ENCODE measurements at places on chromosomes 11 and 22.
A peak's percentile ranks its signal among the peaks of the same experiment; 100 is the strongest.

DNA sequence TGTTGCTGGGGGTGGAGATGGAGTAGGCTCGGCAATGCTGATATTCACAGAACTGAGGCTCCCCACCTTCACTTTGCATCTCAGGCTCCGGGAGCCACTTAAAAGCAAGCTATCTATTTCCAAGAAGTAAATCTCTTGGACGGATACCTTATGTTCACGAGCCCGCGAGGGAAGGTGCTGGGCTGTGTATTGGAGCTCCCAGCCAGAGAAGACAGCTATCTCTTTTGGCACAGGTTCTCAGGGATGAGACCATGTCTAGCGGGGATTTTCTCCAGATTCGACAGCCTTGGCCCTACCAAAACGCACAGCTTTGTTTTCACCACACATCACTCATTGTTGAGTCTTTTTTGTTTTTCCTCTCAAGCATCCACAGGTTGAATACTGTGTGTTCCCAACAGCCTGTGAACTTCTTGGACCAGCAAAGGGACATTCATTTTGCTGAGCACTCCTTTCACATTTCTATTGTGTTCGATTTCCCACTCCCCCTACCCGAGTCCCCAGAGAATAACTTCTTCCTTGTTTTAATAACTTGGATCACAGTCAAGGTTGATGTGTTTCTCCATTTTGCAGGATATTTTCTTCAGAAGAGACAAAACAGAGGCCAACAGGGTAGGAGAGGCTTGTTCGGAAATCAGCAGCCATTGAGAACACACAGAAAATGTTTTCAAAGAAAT, 23.3 kb downstream of the WT1 start:
- no peak for DNase-seq

- DNase-seq, result no peak
Observed at GRCh38 chr11:127074151-127074761, 73.7 kb upstream of the KIRREL3 start.

GRCh38 chr11:32068134-32068870, 22.6 kb upstream of the RCN1 start:
- DNase-seq, result no peak

GRCh38 chr11:88307749-88308425, 29.6 kb downstream of the CTSC start:
- DNase-seq, result no peak

GRCh38 chr22:18975434-18976196, 39.5 kb upstream of the PRODH start:
- DNase-seq, result no peak

- no peak for DNase-seq
Observed at GRCh38 chr22:43823353-43823908, 11.3 kb upstream of the EFCAB6 start.

DNA sequence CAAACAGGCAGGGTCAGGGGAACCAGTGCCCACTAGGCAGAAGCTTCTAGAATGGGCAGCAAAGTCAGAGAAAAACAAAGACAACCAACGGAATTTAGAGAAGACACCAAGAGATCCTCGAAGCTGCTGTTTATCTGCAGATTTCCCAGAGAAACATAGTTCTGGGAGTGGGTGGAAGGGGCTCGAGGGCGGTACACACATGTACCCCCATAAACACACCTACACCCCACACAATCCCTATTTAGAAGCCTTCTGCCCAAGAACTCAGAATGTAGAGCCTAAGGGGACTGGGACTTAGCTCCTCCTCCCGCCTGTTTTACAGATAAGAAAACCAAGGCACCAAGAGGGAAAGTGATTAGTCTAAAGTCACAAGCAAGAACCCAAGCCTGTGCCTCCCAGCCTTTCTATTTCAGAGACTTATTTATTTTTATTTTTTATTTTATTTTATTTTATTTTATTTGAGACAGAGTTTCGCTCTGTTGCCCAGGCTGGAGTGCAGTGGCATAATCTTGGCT, 6.4 kb downstream of the NPTXR start:
- DNase-seq, result no peak

DNA sequence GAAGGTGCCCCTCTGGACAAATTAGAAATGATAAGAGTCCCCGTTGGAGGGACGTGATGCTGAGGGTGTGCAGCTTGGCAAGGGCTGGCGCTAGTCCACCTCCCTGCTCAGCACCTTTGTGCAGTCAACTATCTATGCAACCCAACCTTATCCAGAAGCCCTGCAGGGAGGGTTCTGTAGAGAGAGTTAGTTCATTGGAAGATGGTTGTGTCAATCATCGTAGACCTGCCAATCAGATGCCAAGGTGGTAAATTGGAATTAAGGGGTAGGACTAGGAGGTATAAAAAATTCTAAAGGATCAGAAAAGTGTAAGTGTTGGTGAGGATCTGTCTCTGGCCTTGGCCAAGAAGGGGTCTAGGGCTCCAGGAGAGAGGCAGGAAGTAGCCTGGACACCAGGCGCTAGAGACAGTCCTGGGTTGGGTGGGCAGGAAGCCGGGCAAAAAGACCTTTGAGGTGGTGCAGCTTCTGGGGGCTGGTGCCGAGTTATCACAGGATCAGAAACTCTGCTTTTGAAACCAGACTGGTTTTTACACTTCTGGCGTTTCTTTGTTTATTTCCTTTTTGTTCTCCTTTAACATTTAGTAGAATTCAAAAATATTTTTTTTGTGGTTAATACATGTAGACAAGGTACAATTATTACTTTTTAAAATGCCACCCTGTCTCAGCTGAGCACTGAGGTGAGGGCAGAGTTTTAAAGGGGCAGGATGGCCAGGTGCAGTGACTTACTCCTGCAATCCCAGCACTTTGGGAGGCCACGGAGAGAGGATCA, 1.6 kb downstream of the C1QTNF6 start:
- peak; percentile 41 for DNase-seq

DNA sequence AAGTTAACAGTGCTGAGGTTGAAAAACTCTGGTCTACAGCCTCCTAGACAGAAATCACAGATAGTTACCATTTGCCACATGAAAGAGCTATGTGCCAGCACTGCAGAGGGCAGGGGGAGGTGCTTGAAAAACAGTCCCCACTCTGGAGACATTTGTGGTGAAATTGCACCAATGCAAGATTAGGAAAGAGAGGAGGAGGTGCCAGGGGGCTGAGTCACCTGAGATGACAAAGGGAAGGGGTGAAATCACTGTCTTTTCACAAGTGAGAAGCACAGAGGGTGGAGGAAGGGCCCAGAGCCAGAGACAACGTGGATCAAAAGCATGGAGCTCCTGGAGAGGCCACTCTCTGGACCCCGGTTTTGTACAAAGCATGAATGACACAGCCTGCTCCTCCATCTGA, 196.3 kb downstream of the BUD13 start:
- no peak for DNase-seq

- no peak for DNase-seq
Observed at GRCh38 chr22:35739931-35740380, 22.3 kb downstream of the APOL5 start.

GRCh38 chr11:85643191-85643614, 4.6 kb upstream of the TMEM126A start:
- DNase-seq, result no peak

GRCh38 chr11:36392196-36392595, 96.1 kb downstream of the PRR5L start:
- no peak for DNase-seq

DNA sequence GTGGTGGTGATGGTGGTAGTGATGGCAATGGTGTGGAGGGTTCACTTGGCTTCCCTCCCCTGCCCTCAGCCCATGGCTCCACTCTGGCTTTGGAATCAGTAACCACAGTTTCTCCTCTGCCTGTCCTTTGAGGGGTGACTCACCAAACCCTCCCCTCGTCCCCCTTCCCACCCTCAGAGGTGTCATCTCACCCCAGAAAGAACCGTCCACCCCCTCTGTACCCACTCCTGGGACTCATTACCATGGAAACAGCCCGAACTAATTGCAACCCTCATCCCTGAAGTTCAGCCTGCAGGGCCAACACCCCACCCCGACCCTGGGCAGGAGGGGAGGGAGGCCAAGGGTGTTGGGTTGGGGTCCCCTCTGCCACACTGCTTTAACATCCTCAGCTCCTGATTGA, 26.6 kb downstream of the PHLDB1 start:
- no peak for DNase-seq

- DNase-seq, result no peak
Observed at GRCh38 chr11:21385669-21386440, 716.5 kb downstream of the NELL1 start.

- DNase-seq, result no peak
Observed at GRCh38 chr11:8988329-8989234, 15.2 kb downstream of the NRIP3 start.

DNA sequence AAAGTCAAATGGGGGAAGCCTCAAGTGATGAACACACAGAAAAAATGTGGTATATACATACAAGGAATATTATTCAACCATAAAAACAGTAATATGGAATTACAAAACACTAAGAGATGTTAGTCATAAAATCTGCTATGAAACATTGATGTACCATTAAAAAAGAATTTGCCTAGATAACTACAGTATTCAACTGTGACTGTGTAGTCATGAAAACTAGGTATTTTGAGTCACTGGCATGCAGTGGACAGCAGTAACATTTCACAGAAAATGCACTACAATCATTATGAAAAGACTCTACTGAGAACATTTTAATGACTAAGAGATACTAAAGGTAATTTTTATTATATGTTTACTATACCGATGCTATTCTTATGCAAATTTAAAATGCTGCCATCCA, 11.7 kb downstream of the ZNF195 start:
- no peak for DNase-seq

GRCh38 chr22:24894998-24895397, 51.5 kb downstream of the LHFPL7 start:
- DNase-seq, result no peak

DNA sequence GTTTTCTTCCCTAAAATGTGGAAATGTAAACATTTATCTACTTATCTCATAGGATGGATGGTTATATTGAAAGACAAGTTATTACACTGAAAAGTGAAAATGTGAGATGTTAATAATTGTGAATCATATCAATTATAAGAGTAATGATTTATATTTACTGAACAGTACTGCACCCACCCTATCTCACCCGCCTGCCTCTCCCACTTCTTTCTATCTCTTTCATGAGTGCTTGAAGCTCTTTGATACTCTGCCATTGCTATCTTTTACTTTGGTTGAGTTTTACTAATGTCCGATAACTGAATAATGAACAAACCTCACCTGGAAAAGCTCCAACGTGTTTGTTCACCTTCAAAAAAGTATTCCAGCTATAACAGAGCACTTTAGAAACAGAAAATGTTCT, 263.0 kb upstream of the UBASH3B start:
- no peak for DNase-seq

DNA sequence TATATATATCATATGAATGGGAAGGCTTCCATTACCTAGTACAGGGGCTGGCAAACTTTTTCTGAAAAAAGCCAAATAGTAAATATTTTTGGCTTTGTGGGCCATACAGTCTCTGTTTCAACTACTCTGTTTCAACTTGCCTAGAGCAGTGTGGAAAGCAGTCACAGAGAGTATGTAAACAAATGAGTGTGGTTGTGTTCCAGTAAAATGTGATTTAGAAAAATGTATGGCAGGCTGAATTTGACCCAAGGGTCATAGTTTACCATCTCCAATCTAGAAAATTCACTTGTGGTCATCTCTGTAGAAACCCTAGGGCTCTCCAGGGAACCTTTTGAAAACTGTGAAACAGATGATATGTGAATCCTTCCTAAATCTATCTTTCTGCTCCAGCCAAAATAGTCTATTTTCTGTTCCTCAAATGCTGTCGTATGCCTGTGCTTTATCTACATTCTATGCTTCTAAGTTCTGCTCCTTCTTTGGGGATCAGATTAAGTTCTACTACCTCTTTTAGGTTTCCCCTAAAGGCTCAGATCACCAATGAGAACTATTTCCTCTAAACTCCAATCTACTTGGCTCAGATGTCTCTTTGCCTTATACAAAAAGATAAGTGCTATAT, 356.2 kb downstream of the METTL15 start:
- no peak for DNase-seq

- DNase-seq, result no peak
Observed at GRCh38 chr11:132346558-132347148, 976.2 kb downstream of the NTM start.

- DNase-seq, result no peak
Observed at GRCh38 chr11:76617553-76618265, 52.8 kb downstream of the LRRC32 start.

DNA sequence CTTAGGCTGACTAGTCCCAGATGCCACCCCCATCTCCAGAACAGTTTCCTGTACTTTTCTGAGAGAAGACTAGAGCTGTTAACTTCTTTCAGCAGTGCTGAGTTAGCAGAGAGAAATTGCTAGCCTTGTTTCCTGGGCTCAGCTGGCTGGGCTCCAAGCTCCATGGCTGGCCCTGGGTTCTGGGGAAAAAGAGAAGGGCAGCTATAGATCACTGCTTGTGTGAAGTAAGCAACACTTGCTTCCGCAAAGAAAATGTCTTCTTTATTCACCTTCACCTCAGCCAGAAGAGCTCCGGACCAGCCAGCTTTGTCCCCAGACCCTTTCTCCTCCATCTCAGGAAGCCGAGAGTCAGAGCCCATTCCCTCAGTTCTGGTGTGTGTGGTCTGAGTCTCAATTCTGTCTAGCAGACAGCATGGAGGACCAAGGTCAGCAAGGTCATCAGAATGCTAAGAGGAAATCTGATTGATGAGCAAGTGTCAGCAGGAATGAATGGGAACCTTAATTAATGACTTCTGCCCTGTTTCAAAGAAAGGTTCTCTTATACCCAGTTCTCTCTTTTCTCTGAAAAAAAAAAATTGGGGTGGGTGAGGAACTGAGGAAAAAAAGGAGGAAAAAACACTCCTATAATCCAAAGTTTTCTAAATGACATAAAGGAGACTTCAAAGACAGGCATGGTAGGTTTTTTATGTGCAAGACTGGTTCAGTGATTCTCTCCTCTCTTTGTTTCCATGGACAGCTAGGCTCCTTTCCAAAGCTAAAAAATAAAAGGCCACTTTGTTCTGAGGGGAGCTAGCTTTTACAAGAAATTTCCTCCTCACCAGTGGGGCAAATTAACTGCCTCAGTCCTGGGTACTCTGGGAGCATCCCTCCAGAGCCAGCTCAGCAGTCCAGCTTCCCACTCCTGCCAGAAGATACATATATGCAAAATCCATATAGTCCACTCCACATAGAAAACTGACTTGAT, 63.6 kb upstream of the FAM181B start:
- DNase-seq, result no peak

Measured in activated CD4-positive, alpha-beta T cell treated with anti-CD3 and anti-CD28 coated beads for 24 hours (primary cell).